Stimulated activated CD4-positive, alpha-beta T cell treated with anti-CD3 and anti-CD28 coated beads, Interleukin-4, amount 100 ng/mL, for 1 hour (primary cell): ENCODE measurements at places on chromosomes 12 and 14.

DNA sequence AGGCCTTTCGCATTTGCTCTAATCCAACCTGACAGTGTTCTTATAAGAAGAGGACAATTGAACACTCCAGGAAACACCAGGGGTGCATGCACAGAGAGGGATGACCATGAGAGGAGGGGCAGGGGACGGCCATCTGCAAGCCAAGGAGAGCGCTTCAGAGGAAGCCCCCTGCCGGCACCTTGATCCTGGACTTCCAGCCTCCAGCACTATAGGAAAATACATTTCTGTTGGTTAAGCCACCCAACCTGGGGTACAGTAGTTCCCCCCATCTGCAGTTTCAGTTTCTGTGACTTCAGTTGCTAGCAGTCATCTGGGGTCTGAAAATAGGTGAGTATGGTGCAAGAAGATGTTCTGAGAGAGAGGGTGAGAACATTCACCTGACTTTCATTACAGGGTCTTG, 64.7 kb downstream of the CLMN start:
- no peak for DNase-seq

GRCh38 chr12:132449565-132450417, 40.2 kb upstream of the FBRSL1 start:
- no peak for DNase-seq

DNA sequence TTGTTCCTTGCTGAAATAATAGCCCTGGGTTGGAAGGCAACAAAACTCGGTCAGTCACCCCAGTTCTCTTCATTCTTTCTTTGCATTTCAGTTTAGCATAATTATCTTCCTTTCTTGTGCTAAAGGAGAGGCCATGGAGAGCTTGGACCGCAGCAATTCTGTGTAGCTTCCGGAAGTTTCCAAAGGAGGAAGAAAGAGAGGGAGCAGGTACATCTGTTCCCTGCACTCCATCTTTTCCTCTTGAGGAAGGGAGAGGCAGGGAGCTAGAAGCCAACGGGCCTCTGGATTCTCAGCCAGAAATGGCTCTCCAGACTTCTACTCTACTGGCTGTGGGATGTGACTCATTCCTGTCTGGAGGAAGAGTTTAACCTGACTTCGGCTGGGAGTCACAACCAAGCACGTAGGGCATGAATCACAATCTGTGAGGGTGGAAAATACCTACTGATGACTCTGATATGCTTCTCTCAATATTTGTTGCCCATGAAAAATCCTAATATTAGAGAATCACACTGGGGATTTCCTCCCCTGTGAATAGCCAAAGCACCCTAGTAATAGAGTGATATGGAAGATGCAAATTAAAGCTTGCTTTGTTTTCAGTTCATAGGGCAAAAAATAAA, 17.0 kb downstream of the ANO6 start:
- peak; percentile 29 for DNase-seq

DNA sequence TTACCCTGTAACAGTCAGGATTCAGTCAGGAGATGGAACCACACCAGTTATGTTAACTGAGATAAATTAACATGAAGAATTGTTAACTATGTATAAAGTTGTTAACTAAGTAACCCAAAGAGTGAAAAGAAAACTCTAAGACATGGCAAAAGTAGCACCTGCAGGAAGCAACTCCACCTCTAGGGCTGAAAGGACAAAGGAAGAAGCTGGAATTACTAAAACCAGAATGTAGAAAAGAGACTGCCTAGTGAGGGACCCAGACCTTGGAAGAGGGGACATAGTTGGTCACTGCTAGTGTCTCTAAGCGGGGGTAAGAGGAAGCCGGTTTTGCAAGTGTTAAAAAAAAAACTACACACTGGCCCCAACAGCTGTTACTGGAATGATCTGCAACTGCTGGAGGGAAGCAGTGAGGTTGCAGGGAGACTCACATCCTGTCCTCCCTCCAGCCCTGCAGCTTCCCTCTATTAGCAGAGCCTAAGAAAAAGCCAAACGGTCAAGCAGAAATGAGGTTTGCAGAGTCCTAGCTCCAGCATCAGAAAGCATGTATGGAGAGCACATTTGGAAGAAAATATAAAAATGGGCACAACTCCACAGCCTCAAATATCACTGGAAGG, 39.8 kb downstream of the GPR135 start:
- no peak for DNase-seq

- DNase-seq: no peak
These were observed at the start of gene DHH for GRCh38 chr12:49094160-49094974. DHH (minus strand) TSS chr12:49094801; CDS start chr12:49094512, 289 bp downstream.

- DNase-seq: no peak
These were observed 60.8 kb upstream of the SLC38A4 start for GRCh38 chr12:46886541-46887041.

DNA sequence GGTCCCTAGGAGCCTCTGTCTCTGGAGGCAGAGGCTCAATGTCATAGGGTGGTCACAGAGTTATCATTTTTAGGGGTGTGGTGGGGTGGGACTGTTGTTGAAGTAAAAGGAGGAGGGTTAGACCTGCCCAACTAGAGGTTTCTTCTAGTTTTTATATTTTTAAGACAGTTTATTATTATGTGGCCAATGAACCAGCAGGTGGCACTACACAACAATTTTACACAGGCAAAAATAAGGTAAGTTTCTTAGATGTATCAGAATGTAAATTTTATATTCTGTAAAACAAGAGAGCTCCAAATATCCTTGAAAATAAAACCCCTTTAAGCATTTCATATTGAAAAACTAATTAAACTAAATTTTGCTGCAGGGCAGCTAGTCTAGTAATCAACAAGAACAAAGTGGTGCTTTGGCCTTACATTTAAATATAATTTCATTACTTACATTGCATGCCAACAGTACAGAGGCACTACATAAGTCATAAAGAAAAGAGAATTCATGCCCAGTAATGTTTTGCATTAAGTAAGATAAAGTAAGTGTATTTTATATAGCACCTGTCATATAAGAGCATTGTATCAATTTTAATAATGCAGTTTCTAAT, 22.2 kb upstream of the OVCH1 start:
- no peak for DNase-seq

- no peak for DNase-seq
These were observed 4.2 kb downstream of the PPM1H start for GRCh38 chr12:62930546-62931425.

DNA sequence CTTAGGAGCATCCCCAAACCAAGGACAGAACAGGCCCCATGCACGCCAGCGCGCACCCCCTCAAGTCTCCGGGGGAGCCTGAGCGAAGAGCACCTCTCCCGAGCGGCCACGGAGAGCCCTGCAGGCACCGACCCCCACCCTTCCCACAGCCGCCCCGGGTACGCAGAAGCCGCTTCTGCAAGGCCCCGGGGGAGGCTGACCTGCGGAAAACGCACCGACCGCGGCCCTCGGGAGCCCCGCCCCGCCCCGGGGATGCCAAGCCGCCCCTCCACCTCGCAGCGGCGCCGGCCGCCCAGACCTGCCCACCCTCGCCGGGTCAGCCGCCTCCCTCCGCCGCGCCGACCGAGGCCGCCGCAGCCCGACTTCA, 385 bp downstream of the CAPRIN2 start:
- no peak for DNase-seq

- DNase-seq: no peak
These were observed 3.0 kb downstream of the ETV6 start for GRCh38 chr12:11652351-11653040.

DNA sequence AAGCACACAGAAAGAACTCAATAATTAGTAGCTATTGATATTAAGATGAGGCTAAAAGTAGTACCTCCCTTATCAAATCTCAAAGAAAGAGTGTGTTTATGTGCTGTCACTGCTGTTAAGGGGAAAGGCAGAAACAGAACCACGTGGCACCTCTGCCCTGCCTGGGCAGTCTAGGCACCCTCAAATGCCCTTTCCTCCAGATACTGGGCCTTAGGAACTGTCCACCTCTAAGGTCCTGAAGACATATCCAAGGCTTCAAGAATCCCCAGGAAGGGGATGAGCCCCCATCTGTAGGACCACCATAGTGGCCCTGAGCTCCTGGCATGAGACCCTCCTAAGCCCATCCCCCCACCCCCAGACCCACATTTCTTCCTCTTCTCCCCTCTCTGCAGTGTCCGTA, 29.1 kb downstream of the NGB start:
- no peak for DNase-seq

- DNase-seq: no peak
These were observed 170.2 kb upstream of the HMGA2 start for GRCh38 chr12:65653946-65654629.

GRCh38 chr14:89279649-89280232, 137.3 kb downstream of the FOXN3 start:
- DNase-seq: no peak

- DNase-seq: peak; percentile 53
These were observed 28.2 kb upstream of the LRP1-AS start for GRCh38 chr12:57175428-57176138.

DNA sequence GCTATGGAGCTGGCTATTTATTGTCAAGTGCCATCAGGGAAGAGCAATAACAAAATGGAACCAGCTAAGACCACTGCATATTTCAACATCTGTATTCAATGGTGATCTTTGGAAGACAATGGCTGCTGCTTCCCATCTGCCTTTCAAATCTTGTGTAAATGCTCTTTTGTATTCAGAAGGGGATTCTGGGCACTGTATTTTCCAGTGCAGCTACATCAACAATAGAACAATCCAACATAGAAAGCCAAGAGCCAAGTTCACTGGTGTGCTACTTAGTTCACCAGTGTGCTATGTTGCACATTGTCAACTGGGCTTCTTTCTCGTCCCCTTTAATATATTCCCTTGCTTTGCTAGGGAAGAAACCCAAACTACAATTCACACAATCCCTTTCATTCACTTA, 128.8 kb upstream of the OR4E1 start:
- no peak for DNase-seq

GRCh38 chr14:98444077-98444476, 827.9 kb downstream of the BCL11B start:
- no peak for DNase-seq

- no peak for DNase-seq
These were observed 905 bp downstream of the CISTR start for GRCh38 chr12:53750812-53751335.

GRCh38 chr14:78721756-78722480, 551.7 kb downstream of the NRXN3 start:
- no peak for DNase-seq

DNA sequence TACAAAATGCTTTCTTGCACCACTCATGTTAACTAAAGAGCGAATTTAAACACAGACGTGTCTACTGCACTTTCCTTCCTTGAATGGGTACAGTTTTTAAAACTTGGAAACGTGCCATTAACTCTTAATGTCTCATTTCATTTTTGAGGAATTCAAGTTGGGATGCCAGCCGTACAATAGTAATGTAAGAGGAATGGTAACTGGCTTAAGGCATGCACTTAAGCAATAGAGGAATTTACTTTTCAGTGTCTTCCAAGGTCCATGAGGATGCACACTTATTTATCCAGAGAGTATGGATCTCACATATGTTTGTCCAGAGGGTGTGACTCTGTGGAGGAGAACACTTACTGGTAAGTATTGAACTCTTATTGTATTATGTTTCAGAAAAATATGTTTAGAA, 52.9 kb downstream of the PPP4R4 start:
- DNase-seq: no peak

- no peak for DNase-seq
These were observed 24.0 kb downstream of the LRIG3 start for GRCh38 chr12:58896278-58896677.

- no peak for DNase-seq
These were observed 46.6 kb upstream of the OAS1 start for GRCh38 chr12:112860181-112860580.

GRCh38 chr12:48903363-48903981, 21.8 kb downstream of the FKBP11 start:
- no peak for DNase-seq

- no peak for DNase-seq
These were observed 33.6 kb downstream of the TMEM233 start for GRCh38 chr12:119627019-119627643.

- no peak for DNase-seq
These were observed 92.7 kb downstream of the NCOR2 start for GRCh38 chr12:124474709-124475108.

- peak; percentile 54 for DNase-seq
These were observed 6.0 kb downstream of the GAPDH start for GRCh38 chr12:6540181-6540877.
